A549 treated with Mapracorat at 1 μM for 4 hours (cell line): ENCODE measurements at places on chromosomes 1 and 21. TPM values are rescaled to one million over a fixed set of nuclear protein-coding genes. Genes with fewer than 3 reads are reported as not detected.

The C1orf115 gene
- 4.7 to 6.8 TPM (median 5.9 TPM) in 5 replicates for total RNA-seq

The FAM72B gene
- total RNA-seq, result 5.3 to 7.2 TPM (median 6.1 TPM) in 5 replicates

The HTR1D gene
- total RNA-seq, result 14.1 to 16.1 TPM (median 14.4 TPM) in 5 replicates

The FMO3 gene
- total RNA-seq, result not detected in 5 replicates

The OR2L5 gene
- total RNA-seq, result not detected in 5 replicates

The TMPRSS2 gene
- total RNA-seq, result 0.10 to 0.27 TPM (median 0.21 TPM) in 4 of 5 replicates, not detected in the other

The APOBEC4 gene
- total RNA-seq, result not detected in 5 replicates
